M059J (cell line): ENCODE measurements at places on chromosomes 2 and 18. TPM values are rescaled to one million over a fixed set of nuclear protein-coding genes. Genes with fewer than 3 reads are reported as not detected.

UGT1A5 gene
- not detected in 2 replicates for total RNA-seq

WDR12 gene
- 18.9 and 33.0 TPM in 2 replicates for total RNA-seq

BMP10 gene
- total RNA-seq = not detected in 2 replicates

EML6 gene
- total RNA-seq = 1.6 and 1.7 TPM in 2 replicates

TOGARAM2 gene
- not detected in 2 replicates for total RNA-seq

PPP4R1 gene
- total RNA-seq = 82.5 and 86.4 TPM in 2 replicates

DSG4 gene
- total RNA-seq = not detected in 2 replicates

KIF5C gene
- total RNA-seq = 0.54 and 1.3 TPM in 2 replicates

OSR1 gene
- 0.15 TPM in 1 of 2 replicates, not detected in the other for total RNA-seq

RESP18 gene
- total RNA-seq = not detected in 2 replicates

TRIM43 gene
- total RNA-seq = not detected in 2 replicates

CFAP65 gene
- not detected in 2 replicates for total RNA-seq

B3GNT7 gene
- 0.17 and 0.57 TPM in 2 replicates for total RNA-seq

ZBTB14 gene
- 11.4 and 11.7 TPM in 2 replicates for total RNA-seq

NAT8 gene
- total RNA-seq = not detected in 2 replicates

CCDC74A gene
- 8.2 and 10.4 TPM in 2 replicates for total RNA-seq

CDH19 gene
- not detected in 2 replicates for total RNA-seq

NRP2 gene
- 62.0 and 84.6 TPM in 2 replicates for total RNA-seq

IL36RN gene
- total RNA-seq = 0.02 TPM in 1 of 2 replicates, not detected in the other

HOXD8 gene
- 0.49 and 0.84 TPM in 2 replicates for total RNA-seq

NRBP1 gene
- total RNA-seq = 96.9 and 124 TPM in 2 replicates

GLI2 gene
- 0.76 and 4.3 TPM in 2 replicates for total RNA-seq

DUSP2 gene
- 75.8 and 103 TPM in 2 replicates for total RNA-seq

ASTL gene
- total RNA-seq = 0.17 TPM in 1 of 2 replicates, not detected in the other

PROM2 gene
- 2.9 and 3.6 TPM in 2 replicates for total RNA-seq

PSMA8 gene
- 0.15 TPM in 1 of 2 replicates, not detected in the other for total RNA-seq

OTOS gene
- not detected in 2 replicates for total RNA-seq

CD8B2 gene
- total RNA-seq = 0.10 TPM in 1 of 2 replicates, not detected in the other

SRD5A2 gene
- total RNA-seq = not detected in 2 replicates

SMYD1 gene
- total RNA-seq = not detected in 2 replicates
